ENCODE measurements at places on chromosomes 4 and X.

DNA sequence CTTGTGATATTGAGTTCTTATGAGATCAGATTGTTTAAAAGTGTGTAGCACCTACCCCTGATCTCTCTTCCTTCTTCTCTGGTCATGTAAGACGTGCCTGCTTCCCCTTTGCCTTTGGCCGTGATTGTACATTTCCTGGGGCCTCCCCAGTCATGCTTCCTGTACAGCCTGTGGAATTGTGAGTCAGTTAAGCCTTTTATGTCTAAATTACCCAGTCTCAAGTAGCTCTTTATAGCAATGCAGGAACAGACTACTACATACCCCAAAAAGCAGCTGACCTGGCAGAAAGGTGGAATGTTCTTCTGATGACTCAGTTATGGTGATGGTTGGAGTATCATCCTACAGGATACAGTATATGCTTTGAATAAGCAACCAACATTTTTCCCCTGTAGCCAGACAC, 11.4 kb upstream of the MCUB start:
- DNase-seq: no peak

DNA sequence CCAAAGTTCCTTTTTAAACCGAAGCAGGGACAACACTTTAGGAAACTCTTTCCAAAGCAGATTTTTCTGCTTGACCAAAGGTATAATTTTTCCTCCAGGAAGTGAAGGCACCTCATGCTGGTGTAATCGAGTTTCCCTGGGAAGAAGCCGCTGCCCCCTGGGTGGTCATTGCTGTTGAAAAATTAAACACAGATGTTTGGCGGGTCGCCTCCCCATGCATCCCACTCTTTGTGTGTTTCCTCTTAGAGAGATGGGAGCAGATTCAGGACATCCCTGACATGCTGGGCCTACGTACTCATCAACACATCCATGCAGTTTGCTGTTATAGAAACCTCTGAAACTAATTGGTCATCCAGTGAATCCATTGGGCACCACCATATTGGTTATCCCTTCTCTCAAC, 179.2 kb upstream of the HCCS start:
- DNase-seq: no peak

GRCh38 chr4:174707902-174708301, 121.1 kb downstream of the GLRA3 start:
- no peak for DNase-seq

- no peak for DNase-seq
Observed at GRCh38 chrX:12891915-12892506, 14.4 kb upstream of the TLR8 start.

- no peak for DNase-seq
Observed at GRCh38 chrX:155534800-155535199, 76.4 kb upstream of the F8A3 start.

DNA sequence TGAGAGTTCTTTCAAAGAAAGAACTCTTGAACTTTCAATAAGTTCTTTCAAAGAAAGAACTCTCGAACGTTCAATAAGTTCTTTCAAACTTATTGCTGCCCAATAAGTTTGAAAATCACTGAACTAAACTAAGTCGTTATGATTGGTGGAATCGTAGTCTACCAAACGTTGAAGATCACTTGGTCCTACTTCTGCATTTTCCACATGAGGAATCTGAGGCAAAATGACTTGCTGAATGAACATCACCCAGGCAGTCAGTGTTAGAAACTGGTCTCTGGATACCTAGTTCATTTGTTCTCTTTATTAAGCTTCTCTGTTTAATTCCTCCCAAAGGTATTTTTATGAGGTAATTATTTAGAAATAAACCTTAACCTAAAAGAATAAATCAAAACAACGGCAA, 7.1 kb upstream of the CNOT6L start:
- no peak for DNase-seq

GRCh38 chrX:66039944-66040343, at the start of gene VSIG4:
Gene VSIG4 (minus strand): TSS chrX:66040080. CDS start chrX:66039998, 82 bp downstream.
- DNase-seq: no peak

- DNase-seq: no peak
Observed at GRCh38 chr4:106906728-106907127, 129.4 kb downstream of the DKK2 start.

- peak; percentile 72 for DNase-seq
Observed at GRCh38 chr4:87073199-87074120, 138.6 kb downstream of the AFF1 start.
